ENCODE measurements at places on chromosomes 13 and 19.

- peak; percentile 22 for DNase-seq
Observed at GRCh38 chr13:40682449-40683240, 16.2 kb upstream of the FOXO1 start.

DNA sequence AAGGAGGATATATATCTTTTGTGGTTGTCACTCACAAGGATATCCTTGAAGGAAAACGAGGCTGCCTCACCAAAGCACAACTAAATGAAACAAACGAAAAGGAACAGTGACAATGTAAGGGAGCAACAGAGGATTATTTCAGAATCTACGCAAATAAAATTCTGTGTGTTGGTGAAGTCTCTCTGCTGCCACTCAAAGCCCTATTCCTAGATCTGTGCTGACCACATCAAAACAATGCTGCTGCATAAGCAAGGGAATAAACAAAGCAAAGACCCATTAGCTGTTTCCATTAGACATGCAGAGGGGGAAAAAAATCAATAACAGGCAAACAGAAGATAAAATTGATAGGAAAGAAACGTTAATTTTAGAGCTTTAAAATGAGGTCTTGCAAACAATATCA is 204.4 kb downstream of the MZT1 start:
- DNase-seq = no peak

- no peak for DNase-seq
Observed at GRCh38 chr13:21344662-21345176, 114.4 kb downstream of the ZDHHC20 start.

- no peak for DNase-seq
Observed at GRCh38 chr19:40410030-40410389, 3.2 kb downstream of the PRX start.

GRCh38 chr19:46287585-46287984 is 9.3 kb upstream of the HIF3A start:
- peak; percentile 35 for DNase-seq

DNA sequence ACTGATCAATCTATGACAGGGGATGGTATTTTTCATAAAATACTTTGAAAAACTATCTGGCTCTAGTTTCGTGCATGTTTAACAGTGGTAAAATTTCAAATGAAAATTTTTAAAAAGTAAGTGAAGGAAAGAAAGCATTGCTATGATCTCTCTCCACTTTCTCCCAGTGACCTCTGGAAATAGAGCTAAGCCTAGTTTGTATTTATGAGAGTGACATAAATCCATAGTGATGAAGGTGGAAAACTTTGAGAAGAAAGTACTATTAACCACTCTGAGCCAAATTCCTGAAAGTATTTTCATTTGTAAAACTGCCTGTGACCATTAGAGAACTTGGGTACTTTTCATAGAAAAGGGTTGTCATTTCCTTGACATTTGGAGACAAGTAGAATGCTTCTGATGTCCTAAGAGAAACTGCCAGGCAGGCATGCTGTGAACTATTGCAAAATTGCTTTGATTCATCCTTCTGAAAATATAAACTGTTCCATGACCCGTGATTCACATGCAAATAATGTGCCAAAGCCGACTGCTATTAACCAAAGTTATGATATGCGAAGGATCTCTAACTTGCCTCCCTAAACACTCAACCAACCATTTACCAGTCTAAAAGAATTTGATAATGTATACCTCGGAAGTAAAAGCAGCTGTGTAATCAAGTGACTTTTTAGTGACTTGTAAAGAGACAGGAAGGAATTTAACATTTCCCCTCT is 133.2 kb downstream of the VWA8 start:
- DNase-seq = peak; percentile 98

DNA sequence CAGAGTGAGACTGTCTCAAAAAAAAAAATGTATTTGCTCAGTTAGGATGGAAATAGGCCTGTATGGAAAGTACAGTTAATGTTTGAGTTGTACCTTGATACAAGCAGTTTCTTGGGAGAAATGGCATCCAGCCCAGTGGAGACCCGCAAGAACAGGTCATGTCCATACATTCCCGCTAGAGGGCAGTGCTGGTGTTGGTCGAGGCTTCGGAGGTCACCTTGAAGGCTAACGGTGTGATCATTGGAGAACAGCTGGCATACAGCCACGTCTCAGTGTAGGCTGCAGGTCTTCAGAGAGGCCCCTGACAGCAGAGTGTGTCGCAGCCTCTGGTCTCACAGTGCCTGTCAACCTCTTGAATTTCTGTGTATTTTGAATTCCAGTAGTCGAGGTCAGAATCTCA is 7.5 kb downstream of the ZNF610 start:
- peak; percentile 26 for DNase-seq

DNA sequence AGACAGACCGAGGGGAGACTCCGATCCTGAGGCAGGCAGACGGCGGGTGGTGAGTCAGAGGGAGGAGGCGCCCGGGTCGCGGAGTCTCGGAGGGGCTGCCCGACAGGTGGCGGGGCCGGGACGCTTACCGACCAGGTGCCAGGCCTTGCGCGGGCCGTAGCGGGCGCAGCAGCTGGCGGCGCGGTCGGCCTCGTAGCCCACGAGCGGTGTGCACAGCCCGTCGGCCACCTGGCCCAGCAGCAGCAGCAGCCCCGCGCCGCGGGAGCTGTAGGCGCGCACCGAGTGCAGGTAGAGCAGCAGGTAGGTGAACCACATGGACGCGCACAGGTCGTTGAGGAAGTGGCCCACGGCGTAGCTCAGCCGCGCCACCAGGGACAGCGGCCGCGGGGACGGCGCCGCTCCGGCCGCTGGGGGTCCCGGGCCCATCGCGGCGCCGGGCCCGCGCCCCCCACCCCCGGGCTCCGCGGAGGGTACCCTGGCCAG is 367 bp downstream of the MFSD12 start:
- DNase-seq = no peak

GRCh38 chr13:40438999-40439797 is 227.2 kb downstream of the FOXO1 start:
- DNase-seq = no peak

DNA sequence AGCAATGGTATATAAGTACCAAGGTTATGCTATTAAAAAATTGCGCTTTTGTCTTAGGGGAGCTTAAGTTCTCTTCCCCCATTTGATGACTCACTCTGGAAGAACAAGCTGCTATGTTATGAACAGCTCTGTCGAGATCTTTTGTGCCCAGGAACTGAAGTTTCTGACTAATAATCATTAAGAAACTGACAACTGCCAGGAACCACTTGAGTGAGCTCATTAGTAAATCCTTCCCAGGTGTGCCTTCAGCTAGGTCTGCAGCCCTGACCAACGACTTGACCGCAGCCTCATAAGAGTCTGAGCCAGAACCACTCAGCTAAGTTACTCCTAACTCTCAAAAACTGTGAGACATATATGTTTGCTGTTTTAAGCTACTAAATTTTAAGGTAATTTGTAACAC is 147.8 kb downstream of the SLITRK6 start:
- no peak for DNase-seq

Measured in fibroblast of skin of back (primary cell).